Esophagus muscularis mucosa (tissue), 4 donors: ENCODE measurements at places on chromosomes 16 and 17. TPM values are rescaled to one million over a fixed set of nuclear protein-coding genes. Genes with fewer than 3 reads are reported as not detected.

GRCh38 chr16:84751947-84752346 lies 52.1 kb downstream of the USP10 start:
- H3K4me1 ChIP-seq, result peaks cover 86% of the 10 kb centered on the region
- no peaks in the 10 kb centered on the region for H3K27me3 ChIP-seq
- DNase-seq, result no peak
- peaks cover 6% of the 10 kb centered on the region for H3K36me3 ChIP-seq

Gene JPH3
- 2.2 TPM for total RNA-seq

DNA sequence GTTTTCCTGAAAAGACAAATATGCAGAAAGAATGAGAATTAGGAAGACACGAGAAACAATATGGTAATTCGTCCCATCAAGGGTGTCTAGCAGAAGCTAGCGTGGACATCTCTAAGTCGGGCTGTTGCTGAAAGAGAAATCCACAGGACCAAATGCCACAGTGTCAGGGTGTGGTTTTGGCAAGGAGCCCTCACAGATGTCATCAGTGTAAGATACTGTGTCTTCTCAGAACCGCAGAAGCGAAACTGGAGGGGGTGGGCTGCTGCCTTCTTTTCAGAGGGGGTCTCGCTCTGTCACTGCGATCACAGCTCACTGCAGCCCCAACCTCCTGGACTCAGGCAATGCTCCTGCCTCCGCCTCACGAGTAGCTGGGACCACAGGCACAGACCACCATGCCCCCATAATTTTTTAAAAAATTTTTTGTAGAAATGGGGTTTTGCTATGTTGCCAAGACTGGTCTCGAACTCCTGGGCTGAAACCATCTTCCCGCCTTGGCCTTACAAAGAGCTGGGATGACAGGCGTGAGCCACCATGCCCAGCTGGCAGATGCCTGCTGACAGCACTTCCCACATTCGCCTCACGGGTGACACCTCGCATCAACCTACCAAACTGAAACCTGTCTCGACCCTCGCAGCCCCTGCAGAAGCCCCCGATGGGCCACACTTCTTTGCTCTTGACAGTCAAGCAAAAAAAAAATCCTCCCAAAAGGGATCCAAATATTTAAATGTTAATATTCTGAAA lies 26.2 kb downstream of the TRAP1 start:
- peak overlapping the region; percentile 39 for H3K4me3 ChIP-seq
- peak overlapping the region; percentile 54 for H3K27ac ChIP-seq
- no peak for DNase-seq
- no peaks in the 10 kb centered on the region for H3K27me3 ChIP-seq
- peaks cover 6% of the 10 kb centered on the region for H3K4me1 ChIP-seq

- no peak overlapping the region for H3K27ac ChIP-seq
- peaks cover 45% of the 10 kb centered on the region for H3K4me1 ChIP-seq
- DNase-seq, result no peak
- H3K36me3 ChIP-seq, result no peaks in the 10 kb centered on the region
- peak overlapping the region; percentile 97 for H3K4me3 ChIP-seq
Observed at GRCh38 chr16:57537194-57537505, 779 bp upstream of the CCDC102A start.

GRCh38 chr17:1759529-1759928 lies 2.3 kb upstream of the SERPINF1 start:
- no peak for DNase-seq
- H3K27ac ChIP-seq, result no peak overlapping the region

Gene CNGB1
- total RNA-seq, result 0.97 TPM

Gene KRTAP4-1
- total RNA-seq, result not detected

DNA sequence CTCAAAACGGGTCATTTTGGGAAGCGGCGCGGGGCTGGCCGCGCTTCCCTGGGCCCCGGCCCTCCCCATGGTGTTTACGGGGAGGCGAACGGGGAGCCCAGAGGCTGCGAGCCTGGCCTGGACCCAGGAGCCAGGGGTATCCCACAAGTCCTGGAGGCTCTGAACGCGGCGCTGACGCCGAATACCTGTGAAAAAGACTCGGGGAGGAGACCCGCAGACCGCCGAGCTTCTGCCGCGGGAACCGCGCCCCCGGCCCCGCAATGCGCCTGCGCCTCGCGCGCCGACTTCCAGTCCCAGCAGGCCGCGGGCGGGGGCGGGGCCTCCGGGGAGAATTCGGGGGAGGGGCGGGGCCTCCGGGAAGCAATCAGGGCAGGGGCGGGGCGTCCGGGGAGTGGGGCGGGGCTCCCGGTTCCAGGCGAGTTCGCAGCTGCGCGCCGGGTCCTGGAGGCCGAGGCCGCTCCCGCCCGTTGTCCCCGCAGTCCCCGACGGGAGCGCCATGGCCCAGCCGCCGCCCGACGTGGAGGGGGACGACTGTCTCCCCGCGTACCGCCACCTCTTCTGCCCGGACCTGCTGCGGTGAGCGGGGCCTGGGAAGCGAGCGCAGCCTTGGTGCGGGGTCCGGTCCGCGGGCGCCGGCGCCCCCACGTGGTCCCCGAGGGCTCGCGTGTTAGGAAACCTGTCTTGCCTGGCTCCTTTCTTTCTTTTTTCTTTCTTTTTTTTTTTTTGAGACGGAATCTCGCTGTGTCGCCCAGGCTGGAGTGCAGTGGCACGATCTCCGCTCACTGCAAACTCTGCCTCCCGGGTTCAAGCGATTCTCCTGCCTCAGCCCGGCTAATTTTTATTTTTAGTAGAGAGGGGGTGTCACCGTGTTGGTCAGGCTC lies at the start of gene DECR2:
TSS of gene DECR2 (plus strand) at position 418 of the 881 bp plus-strand sequence. CDS start at position 497, 79 bp downstream.
- peak; percentile 99 for DNase-seq
- H3K4me1 ChIP-seq, result peaks cover 36% of the 10 kb centered on the region
- no peaks in the 10 kb centered on the region for H3K36me3 ChIP-seq
- peak within 1 kb of the TSS; percentile 89 for H3K4me3 ChIP-seq
- H3K27ac ChIP-seq, result peak within 1 kb of the TSS; percentile 91

DNA sequence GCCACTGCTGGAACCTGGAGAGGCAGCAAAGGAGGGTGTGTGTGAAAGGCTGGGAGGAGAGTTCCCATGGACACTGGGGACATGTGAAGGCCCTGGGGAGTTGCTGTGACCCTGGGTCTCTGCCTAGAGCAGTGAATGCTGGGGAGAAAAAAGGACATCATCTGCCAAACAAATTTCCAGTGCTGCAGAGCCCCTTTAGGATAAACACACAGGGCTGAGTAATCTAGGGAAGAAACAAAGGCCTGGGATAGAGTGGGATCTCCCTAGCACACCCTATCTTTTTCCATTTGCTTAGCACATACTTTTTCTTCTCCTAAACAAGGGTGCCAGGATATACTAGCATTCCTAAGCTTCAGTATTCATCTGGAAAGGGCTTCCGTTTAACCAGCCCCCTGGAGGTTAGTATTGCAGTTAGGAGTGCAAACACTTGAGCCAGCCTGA lies 3.3 kb upstream of the HIGD1B start:
- no peaks in the 10 kb centered on the region for H3K36me3 ChIP-seq
- H3K27me3 ChIP-seq, result no peaks in the 10 kb centered on the region
- no peak overlapping the region for H3K27ac ChIP-seq
- no peak for DNase-seq

DNA sequence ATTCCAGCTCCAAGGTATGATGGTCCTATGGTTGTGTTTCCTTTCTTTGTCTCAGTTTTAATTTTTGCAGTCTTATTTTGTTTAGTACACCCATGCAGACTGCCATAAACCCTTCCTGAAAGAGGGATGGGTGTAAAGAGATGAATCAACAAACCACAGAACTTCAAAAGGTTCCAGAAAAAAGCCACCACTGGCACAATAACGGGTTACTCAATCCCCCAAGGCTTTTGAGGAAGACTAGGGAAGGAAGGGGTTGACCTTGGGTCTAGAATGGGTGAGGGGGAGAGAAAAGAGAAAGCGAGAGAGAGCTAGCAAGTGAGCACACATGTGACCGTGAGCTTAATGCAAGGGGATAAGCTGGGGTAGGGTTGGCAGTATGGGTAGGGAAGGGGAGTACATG lies 168.1 kb downstream of the XYLT1 start:
- H3K4me3 ChIP-seq, result no peak overlapping the region
- H3K36me3 ChIP-seq, result no peaks in the 10 kb centered on the region
- DNase-seq, result no peak
- no peaks in the 10 kb centered on the region for H3K27me3 ChIP-seq
- peak overlapping the region; percentile 45 for H3K27ac ChIP-seq

GRCh38 chr17:48351911-48352332 lies 78.1 kb downstream of the SKAP1 start:
- no peak overlapping the region for H3K27ac ChIP-seq
- no peak overlapping the region for H3K4me3 ChIP-seq
- no peaks in the 10 kb centered on the region for H3K27me3 ChIP-seq
- H3K36me3 ChIP-seq, result no peaks in the 10 kb centered on the region
- no peak for DNase-seq

DNA sequence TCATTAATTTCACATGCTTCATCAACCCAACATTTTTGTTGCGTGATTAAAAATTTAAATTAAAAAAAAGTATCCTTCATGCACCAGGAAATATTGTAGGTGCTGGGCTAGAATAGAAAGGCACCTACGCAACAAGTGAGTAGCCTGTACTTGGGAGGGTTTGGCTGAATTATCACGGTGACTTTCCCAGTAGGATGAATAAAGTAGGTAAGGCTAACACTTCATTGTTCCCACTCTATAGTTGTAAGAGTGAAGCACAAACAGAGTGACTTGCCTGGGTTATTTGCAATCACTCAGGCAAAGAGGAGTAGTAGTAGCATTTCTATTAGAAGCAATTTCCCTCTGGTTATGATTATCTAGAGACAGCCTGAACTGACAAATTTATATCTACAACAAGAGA lies 62.5 kb downstream of the DNAH3 start:
- H3K27me3 ChIP-seq, result no peaks in the 10 kb centered on the region
- H3K4me1 ChIP-seq, result no peaks in the 10 kb centered on the region
- no peaks in the 10 kb centered on the region for H3K36me3 ChIP-seq
- no peak overlapping the region for H3K27ac ChIP-seq
- peak; percentile 3 for DNase-seq
- H3K4me3 ChIP-seq, result no peak overlapping the region

- H3K36me3 ChIP-seq, result peaks cover 19% of the 10 kb centered on the region
- H3K4me1 ChIP-seq, result peaks cover 58% of the 10 kb centered on the region
- H3K27ac ChIP-seq, result peak overlapping the region; percentile 98
- DNase-seq, result peak; percentile 94
- H3K27me3 ChIP-seq, result no peaks in the 10 kb centered on the region
- peak overlapping the region; percentile 75 for H3K4me3 ChIP-seq
Observed at GRCh38 chr17:78168903-78169793, 767 bp downstream of the SYNGR2 start.

DNA sequence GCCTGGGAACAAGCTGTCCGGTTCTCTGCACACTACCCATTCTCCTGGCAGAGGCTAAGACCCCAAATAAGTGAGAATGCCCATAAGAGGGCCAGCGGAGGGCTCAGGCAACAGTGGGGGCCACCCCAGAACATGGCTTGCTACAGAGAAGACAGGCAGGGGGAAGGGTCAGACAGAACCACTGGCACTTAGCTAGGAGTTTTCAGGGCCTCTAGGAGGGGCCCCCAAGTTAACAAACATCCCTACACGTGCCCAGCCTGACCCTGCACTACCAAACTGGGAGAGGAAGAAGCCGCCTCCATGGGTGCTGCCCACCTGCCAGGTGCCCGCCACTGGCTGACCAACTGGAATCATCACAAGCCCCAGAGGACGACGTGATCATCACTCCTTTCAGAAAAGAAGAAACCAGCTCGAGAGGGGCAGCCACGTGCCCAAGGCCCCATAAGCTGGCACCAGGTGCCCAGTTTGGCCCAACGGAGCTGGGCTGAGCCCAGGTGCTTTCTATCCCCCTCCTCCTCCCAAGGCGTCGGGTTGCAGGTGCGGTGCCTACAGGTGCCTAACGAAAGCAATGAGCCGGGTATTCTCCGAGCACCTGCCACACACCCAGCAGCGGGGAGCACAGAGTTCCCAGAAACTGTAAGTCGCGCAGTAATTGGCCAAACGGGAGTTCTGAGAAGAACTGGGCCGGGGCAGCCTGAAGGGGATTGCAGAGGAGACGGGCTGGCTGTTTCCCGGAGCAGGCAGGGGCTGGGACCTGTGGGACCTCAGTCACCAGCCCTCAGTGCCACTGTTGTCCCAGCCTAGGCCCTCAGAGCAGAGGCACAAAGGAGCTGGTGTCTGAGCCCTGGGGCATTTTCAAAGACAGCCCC lies 13.2 kb downstream of the RPH3AL start:
- peaks cover 21% of the 10 kb centered on the region for H3K4me1 ChIP-seq
- DNase-seq, result no peak
- H3K27ac ChIP-seq, result no peak overlapping the region
- H3K4me3 ChIP-seq, result no peak overlapping the region
- no peaks in the 10 kb centered on the region for H3K27me3 ChIP-seq

GRCh38 chr17:15452746-15453145 lies 14.7 kb downstream of the CDRT4 start:
- peak overlapping the region; percentile 21 for H3K27ac ChIP-seq
- no peaks in the 10 kb centered on the region for H3K36me3 ChIP-seq
- H3K4me1 ChIP-seq, result peaks cover 39% of the 10 kb centered on the region
- no peak for DNase-seq
